ENCODE measurements at places on chromosomes 5 and 9.

DNA sequence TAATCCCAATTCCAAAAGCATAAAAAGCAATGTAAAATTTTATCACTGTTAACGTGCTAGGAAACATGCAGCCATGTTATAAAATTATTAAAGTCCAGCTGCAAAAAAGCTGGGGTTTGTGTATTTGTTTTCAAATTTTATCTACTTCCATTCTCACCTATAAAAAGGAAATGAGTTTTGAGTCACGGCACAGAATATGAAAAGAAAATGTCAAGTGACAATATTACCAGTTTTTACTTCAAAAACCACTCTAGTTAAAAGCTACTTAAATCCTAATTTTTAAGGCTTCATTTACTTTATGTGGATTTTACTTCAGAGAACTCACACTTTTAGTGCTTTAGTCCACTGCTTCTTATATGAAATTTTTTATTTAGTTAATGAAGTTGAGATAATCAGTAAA lies 72.7 kb upstream of the IFNE start:
- no peak for DNase-seq

DNA sequence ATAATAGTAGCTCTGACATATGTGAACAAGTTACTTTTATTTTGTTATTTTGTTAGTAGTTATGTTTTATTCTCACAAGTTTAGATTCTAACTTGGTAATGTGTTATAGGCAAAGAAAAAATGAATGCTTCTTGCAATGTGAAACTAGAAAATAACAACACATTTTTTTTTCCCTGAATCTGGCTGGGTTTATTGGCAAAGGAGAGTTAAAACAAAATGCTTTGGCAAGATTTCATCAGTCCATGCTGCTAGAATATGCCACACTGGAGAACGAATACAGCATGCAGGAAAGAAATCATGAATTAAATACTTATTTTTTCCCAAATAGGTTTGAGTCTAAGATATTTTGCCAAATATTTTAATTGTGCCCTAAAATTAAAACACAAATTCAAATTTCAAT lies 1048.1 kb upstream of the ACO1 start:
- no peak for DNase-seq

GRCh38 chr5:27814286-27814685 lies 775.9 kb upstream of the CDH9 start:
- DNase-seq = no peak

DNA sequence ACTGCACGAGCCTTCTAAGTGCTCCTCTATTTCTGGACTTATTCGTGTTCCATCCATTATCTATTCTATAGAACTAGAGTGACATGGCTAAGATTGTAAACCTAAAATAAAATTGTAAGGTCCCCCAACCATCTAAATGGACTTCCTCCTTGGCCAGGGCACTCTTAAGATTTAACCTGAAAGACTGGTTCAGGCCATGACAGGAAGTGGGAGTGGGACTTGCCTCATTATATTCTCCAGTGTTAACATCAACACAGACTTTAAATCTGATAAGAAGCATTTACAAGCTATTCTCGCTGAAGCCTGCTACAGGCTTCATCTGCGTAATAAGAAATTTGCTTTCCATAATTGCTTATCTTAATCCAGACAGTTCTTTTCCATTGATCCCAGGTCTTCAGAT lies 117.0 kb downstream of the SSBP2 start:
- DNase-seq = no peak

- DNase-seq = no peak
These were observed 316.2 kb upstream of the CLINT1 start for GRCh38 chr5:158174918-158175851.

DNA sequence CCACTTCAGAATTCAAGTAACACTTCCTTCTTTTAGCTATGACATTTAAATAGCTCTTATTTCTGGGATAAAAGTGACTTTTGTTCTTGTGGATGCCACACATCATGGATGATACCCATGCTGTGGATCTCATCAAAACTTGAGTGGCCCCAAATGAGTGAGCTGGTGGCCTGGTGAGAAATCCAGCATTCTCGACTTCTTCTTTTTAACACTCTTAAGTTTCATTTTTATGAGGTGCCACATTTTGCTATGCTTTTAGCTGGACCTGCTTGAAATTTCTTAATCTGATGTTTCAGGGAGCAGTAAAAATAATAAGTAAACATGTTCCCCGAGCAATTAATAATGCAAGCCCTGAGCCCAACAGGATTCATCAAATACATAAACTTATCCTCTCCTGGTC lies 384.8 kb upstream of the MEF2C start:
- DNase-seq = no peak
